ENCODE measurements at places on chromosomes 3 and 15.

DNA sequence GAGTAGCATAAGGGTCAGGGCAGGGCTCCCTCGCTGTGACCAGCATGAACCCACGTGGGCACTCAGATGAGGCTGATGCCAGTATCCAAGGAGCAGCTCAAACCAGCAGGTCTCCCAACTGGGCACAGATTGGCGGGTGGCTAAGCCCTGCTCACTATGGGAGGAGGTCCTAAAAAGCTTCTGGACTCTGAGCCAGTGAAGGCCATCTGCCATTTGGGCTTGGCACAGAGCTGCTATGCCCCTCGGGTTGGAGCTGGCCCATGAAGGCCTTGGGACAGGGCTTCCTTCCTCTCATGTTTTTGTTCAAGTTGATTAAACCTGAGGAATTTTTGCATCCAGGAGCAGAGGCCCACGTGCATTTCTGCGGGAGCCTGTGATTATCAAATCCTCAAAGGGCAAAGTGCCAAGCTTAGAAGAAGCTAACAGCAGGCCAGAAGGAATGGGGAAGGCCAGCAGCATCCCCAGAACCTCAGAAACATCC is 4.3 kb upstream of the STRA6 start:
- no peak for DNase-seq

DNA sequence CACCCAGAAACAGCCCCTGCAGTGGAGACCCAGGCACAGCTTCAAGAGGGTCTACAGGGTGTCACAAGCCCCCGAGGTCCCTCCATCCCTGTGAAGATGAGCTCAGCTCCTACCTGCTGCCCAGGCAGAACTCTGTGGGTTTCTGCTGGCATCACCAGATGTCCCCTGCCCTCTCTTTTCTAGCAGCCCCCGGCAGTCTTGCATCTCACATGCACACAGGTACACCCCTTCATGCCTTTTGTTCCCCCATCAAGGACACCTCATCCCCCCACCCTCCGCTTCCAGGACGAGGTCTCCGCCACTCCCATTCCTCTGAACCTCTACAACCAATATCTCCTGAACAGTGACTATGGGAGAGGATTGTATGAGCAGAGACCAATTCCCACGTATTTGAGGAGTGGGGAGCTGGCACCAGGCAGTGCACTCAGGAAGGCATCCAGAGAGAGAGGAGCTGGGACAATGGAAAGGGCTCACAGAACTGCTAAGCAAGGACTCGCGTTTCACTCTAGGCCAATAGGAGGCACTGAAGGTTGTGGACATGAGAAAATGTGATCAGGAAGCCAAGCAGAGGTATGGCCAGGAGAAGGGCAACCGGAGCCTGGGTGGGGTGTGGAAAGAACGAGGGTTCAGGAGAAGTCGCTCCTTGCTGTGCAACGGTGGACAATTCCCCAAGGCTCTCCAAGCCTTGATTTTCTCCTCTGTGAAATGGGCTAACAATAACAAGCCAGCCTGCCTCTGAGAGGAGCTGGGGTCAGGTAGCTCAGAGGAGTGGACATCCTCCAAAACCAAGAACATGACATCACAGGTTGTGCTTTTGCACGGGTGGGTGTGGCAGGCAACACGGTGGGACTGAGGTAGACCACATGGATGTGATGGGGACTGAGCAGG is 115.2 kb downstream of the CHSY1 start:
- DNase-seq = no peak

- no peak for DNase-seq
These were observed 30.2 kb downstream of the PML start for GRCh38 chr15:74024687-74025086.

- no peak for DNase-seq
These were observed 34.2 kb downstream of the LIPC start for GRCh38 chr15:58465866-58466517.

GRCh38 chr3:149464542-149465328 is 9.8 kb upstream of the TM4SF4 start:
- DNase-seq = no peak

- no peak for DNase-seq
These were observed 21.9 kb upstream of the NR1I2 start for GRCh38 chr3:119759962-119760361.

DNA sequence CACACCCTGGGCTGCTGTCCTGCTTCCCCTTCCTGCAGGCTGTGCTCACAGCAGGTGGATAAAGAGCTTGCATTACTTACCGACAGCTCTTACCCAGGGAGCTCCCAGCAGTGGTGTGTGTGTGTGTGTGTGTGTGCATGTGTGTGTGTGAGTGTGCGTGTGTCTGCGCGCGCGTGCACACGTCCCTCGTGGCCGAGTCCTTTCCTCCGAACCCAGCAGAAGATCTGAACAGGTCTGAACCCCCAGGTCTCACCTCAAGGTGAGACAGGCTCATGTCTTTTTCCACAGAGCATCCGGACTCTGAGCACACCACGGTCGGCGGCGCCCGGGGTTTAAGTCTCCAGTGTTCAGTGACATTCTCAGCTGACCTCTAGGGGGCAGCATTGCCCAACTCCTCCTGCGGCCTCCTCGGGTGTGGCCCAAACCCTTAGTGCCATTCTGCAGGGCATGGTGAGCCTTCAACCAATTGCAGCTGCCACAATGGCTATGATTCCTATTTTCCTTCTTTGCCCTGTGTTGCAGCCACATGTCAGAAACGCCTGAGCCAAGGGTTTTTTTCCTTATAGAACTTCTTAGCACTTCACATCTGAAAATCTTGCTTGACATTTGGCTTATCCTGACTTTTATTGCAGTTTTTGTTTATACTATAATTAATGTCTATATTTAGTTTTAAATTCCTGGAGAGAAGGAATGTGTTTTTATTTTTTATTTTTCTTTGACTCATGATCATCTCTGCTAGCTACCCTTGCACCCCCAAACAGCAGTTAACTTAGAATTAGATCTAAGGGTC is 64.1 kb upstream of the KLHL25 start:
- DNase-seq = no peak

DNA sequence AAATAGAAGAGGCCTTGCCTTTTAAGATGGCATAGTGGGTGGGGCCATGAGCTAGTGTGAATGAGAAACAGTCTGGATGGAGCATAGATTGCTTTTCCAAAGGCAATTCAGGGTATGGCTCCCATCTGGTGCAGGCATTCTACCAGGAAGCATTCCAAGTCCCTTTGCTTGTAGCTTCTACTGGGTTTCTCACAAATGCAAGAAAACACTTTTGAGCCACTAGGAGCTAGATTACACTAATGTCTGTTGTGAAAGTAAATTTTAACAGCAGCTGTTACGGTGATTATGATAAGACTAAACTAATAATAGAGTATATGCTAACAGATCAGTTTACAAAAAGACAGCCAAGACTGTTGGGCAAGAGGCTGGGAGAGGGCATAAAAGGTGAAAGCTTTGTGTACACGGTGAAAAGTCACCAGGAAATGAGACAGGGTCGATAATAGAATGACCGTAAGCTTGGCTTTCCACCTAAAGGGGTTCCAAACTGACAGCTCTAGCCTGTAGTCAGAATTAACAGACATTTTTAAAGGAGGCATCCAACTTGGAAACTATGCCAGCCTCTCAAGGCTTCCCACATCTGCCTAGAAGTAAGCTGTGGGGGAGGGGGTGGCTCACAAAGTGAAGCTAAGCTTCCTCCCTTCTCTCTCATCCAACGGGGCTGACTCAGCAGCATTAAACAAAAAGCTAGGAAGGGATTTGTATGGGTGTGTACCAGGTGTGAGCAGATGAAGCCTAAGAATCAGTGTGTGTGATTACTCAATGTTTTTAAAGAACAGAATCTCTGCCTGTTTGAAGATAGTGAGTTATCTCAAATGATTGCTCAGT is 61.1 kb upstream of the GPD1L start:
- DNase-seq = peak; percentile 15

- no peak for DNase-seq
These were observed 482.2 kb downstream of the RBMS3 start for GRCh38 chr3:29763115-29763514.

- no peak for DNase-seq
These were observed 63.2 kb downstream of the AKAP13 start for GRCh38 chr15:85443593-85444087.

GRCh38 chr15:66294932-66295235 is 1.5 kb downstream of the DIS3L start:
- DNase-seq = no peak

- no peak for DNase-seq
These were observed 28.1 kb upstream of the CNBP start for GRCh38 chr3:129211772-129212171.

DNA sequence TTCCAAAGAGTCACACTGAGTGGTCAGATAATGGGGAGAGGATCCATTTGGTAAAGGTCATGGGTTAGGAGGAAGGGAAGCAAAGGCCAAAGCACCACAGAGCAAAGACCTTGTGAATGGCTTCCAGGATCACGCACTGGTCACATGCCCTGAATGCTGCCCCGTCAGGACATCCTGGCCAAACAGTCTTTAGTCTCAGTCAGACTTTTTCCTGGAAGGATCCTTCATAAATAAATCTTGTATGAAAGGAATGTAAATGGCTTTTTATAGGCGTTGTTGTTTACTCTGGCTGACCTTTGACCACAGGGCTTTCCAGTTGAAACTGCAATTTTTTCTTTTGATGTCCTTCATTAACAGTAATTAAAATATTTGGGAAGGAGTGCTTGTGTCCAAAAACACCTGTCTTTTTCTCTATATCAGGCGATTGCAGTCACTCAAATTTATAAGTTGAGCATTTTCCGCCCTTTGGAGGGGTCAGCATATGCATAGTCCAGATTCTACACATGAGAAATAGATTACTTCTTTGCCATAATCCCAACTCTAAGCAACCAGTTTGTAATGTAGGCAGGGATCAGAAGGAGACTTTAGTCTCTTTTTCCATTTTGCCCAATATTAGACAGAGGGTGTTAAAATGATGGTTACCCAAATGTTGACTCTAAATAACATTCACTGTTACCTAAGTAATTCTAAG is 48.4 kb downstream of the CHAC1 start:
- no peak for DNase-seq

GRCh38 chr3:127889461-127889863 is 25.6 kb upstream of the KBTBD12 start:
- no peak for DNase-seq

DNA sequence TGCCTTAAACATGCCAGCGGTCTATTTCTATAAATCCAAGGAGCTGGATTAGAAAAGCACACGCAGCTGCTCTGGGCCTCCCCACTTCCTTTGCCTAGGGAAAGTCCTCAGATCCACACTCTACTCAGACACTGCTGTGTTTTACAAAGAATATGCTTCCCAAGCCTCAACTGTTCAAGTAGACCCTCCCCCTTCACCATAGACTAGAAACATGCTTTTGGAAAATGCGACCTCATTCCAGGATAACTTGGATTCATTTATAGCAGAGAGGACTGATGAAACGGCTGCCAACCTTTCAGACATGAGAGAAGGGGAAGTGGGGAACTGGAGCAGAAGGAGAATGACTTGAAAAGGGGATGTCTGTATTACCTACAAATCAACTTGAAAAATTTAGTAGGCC is 64.0 kb downstream of the P3H2 start:
- DNase-seq = peak; percentile 59

- DNase-seq = no peak
These were observed 80.0 kb upstream of the FOXB1 start for GRCh38 chr15:59924096-59924495.

DNA sequence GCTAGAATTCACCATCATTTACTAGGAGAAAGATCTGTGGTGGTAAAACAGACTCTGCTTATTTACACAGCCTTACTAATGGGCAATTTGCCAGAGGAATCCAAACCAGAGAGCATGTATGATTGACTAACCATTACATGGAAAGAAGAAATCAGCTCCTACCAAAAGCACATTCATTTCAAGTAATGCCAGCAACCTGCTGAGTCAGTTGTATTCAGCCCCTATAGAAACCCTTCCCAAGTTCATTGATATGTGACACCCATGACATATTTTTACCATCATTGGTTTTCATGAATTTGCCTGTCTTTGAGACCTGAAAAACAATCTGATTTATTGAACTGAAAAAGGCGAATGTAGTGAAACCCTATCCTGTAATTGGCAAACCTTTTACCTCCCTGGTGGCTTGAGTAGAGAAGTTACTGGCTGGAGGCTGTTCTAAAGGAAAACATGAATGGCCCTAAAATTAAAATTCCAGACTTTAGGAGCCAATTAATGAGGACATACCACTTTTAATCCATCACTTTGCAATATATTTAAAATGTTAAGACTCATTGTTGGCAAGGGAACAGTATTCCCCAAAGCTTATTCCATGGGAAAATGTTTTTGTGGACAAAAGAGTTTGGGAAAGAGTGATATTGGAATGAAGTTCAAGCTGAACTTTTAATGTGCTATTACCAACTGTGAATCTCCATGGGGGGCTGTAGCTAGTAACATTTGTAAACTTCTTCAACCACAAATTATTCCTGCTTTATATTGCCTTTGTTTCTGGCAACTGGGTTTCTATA is 542.9 kb downstream of the FHIT start:
- peak; percentile 77 for DNase-seq

DNA sequence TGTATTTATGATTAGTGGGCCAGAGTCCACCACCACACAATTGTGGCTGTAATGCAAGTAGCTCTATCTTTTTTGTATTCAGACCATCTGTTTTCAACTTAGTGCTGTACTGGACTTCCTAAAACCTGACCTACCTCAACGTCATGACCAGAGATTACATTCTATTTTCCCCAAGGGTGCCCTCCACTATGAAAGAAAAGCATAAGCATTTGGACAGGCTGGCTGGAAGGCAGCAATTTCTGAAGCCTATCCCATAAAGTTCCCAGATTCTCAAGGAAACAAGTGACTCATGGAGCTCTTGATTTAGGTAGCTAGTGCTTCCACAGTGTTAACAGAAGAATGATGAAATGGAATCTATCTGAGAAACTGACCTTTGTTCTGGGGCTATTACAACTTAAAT is 75.8 kb downstream of the COL8A1 start:
- DNase-seq = peak; percentile 84

GRCh38 chr15:36722555-36722954 is 143.1 kb downstream of the CDIN1 start:
- no peak for DNase-seq

DNA sequence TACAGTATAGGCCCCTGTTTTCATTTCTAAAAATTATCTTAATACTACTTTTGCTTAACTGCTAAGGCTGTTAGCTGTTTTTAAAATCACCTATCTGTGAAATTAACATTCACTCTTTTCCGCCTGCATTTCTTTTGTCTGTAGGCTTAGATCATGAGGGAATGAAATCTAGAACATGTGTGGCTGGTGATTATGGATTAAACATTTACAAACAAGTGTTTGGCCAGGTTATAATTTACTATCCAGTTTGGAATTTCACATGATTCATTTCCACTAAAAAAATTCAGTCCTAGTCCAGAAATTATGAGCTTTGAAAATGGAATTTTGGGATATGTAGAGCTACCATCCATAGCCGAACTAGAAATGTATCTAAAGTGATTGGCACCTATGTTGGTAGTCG is 39.1 kb downstream of the GOLM2 start:
- no peak for DNase-seq

- DNase-seq = no peak
These were observed at the start of gene PSTPIP1 for GRCh38 chr15:76994971-76995945. PSTPIP1 (plus strand) TSS chr15:76995126; CDS start chr15:76995574, 448 bp downstream.

DNA sequence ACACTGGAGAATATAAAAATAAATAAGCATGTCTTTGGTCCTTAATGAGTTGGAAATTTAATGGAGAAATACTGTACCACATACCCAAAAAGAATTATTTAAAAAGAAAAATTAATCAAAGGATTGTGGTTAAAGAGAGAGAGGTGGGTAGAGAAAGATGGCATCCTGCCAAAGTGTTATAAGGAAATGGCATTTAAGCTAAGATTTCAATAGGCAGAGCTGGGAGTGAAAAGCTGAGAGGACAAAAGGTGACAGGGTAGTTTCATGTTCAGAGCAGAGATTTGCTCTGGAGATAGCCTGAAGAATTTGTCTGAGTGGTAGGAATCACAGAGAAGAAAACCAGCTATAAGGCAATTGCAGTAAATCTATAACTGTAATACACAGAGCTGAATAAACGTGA is 181.0 kb downstream of the SI start:
- no peak for DNase-seq

GRCh38 chr15:79872358-79873017 is 24.3 kb downstream of the MTHFS start:
- no peak for DNase-seq

Data from fibroblast of skin of left biceps (primary cell).